ENCODE measurements at places on chromosomes 2 and 18. TPM values are rescaled to one million over a fixed set of nuclear protein-coding genes. Genes with fewer than 3 reads are reported as not detected.

Gene COBLL1
- total RNA-seq = 80.9 TPM

Gene CD8B2
- total RNA-seq = not detected

Gene PSD4
- 30.7 TPM for total RNA-seq

Gene GCG
- total RNA-seq = 92.9 TPM

Gene ALPP
- total RNA-seq = not detected

Gene RIT2
- total RNA-seq = not detected

Gene TMEM17
- total RNA-seq = 5.9 TPM

All from progenitor cell of endocrine pancreas (in vitro differentiated cells).